ENCODE measurements at places on chromosomes 7 and 10.

DNA sequence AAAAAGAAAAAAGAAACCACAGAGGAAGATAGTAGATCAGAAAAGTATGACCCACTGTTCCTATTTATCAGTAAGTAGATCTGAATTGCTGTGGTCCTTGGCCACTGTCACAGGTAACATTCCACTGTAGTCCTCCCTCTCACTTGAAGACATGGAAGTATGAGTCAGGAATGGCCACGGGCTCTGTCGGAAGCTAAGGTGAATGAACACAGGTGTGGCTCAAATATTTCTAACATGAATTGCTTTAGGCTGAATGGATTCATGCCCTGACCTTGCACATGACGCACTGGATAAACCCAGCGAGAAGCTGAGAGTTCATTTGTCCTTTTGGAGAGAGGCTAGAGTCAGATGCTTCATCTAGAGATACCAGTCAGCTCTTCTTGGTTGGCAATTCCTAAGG is 224.5 kb upstream of the SP8 start:
- no peak for DNase-seq

DNA sequence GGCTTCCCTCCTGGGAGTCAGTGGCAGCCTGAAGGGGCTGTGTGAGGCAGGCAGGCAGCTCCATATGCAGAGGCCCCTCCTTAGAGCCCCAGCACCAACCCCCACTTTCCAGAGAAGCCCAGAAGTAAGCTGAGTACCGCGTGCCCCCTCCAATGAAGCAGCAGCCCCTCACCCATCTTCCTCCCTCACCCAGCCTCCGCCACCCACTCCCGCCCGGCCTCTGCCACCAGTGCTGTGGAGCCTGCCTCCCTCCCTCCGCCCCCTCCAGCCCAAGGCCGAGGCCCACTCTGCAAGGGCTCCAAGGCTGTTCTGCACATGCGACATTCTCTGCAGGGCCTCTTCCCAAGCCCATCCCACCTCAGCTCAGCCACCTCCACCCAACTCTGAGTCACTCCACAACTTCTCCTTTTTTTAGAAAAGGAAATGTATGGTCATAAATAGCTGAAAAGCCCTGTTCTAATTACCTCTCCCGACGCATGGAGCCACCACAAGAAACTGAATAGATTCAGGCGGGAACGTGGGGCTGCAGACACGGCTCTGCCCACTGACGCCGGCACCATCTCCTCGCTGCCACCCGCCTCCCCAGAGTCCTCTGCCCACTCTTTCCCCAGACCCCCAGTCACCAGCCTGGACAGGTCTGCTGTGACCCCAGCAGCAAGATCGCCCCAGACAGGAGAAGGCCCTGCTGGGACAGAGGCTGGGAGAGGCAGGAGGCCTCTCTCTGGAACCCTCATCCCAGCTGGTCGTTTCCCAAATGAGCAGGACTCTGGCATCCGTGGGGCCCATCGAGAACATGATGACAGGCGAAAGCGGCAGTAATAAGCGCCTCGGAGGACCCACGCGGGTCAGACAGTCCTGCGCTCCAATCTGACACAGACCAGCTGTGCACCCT is 213.9 kb downstream of the MAD1L1 start:
- DNase-seq, result peak; percentile 71

DNA sequence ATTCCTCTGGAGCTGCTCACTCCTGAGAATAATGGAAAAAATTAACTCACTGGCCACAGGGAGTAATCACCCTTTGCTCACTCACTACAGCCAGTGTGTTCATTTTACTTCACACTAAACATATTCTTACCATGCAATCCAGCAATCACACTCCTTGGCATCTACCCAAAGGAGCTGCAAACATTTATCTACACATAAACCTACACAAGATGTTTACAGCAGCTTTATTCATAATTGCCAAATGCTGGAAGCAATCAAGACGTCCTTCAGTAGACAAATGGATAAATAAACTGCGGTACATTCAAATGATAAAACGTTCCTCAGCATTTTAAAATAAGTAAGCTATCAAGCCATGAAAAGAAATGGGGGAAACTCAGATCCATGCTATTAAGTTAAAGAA is 34.2 kb upstream of the POM121L12 start:
- no peak for DNase-seq

- peak; percentile 85 for DNase-seq
These were observed 560.5 kb downstream of the PARD3 start for GRCh38 chr10:34254596-34254995.

DNA sequence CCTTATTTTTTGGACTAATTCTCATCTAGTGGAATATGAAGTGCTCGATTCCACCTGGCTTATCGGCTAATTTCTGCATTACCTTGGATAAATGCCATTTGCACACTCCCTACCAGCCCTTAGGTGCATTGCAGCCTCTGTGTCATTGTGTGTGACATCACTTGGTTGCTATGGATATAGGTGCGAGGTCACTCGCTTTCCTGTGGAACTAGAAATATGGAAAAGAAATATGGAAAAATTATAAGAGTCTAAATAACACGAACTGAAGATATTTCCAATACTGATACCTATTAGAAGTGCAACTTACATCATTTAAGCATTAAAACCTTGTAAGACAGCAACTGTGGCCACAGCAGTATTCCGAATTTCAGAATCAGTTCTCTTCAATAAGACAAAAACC is 2.0 kb downstream of the YWHAG start:
- no peak for DNase-seq

DNA sequence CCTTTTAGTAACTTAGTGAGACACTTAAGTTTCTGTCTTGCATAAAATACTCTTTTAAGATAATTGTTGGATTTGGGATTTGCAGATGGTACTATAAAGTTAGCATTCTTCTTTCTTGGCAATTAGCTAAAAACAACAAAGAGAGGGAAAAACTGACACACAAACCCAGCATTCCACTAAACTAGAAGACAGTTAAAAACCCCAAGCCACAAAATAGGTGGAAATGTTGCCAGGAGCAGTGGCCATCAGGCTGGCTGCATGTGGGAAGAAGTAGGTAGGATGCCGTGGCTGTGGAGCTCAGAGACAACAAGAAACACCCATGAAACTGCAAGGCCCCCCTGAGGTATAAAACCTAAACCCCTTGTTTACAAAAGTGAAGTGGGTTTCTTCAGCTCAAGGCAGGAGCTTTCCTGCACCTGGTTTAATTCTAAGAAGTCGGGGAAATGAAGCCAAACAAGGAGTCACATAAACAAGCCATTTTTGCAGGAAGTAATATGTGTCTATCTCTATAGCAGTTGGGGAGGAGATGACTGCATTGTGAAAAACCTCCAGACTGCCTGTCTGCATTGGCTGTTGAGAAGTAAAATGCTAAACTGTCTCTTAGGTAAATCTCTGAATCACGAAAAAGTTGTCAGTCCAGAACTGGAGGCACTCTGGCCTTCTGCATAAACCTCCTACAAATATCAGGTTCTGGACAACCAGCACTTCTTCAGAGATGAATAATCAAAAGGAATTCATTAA is 9.5 kb downstream of the RAB18 start:
- peak; percentile 43 for DNase-seq

GRCh38 chr7:1176891-1177373 is 16.9 kb upstream of the ZFAND2A start:
- peak; percentile 64 for DNase-seq

DNA sequence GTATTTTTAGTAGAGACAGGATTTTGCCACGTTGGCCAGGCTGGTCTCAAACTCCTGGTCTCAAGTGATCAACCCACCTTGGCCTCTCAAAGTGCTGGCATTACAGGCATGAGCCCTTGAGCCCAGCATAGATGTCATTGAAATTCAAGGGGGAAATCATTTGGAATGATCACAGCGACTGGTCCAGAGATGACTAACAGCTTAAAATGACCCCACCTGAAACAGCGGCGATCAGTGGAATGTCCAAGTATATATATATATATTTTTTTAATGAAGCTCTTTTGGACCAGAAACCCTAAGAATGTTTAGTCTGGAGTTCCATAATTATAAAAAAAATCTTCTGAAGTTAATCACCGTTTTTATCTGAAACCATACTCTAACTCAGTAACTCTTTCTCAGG is 12.5 kb upstream of the AKR1E2 start:
- no peak for DNase-seq

DNA sequence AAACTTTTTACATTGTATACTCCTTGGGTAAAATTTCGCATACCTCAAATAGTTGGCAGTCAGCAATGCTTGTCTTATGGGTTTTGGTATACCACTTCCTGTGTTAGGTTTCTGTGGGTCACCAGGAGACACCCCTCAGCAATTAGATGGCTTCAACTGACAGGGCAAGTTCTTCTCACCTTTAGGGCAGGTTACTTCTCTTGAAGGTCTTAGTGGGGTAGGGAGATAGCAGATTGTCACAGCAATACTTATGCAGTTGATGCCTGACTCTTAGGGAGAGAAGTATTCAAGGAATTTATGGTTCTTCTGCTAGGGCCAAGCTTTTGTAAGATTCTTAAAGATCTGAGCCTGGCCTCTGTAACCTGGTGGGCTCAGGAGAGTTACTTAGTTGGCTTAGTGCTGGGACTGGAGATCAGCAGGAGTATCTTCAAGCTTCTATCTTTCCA is 42.9 kb downstream of the MKLN1 start:
- peak; percentile 41 for DNase-seq

DNA sequence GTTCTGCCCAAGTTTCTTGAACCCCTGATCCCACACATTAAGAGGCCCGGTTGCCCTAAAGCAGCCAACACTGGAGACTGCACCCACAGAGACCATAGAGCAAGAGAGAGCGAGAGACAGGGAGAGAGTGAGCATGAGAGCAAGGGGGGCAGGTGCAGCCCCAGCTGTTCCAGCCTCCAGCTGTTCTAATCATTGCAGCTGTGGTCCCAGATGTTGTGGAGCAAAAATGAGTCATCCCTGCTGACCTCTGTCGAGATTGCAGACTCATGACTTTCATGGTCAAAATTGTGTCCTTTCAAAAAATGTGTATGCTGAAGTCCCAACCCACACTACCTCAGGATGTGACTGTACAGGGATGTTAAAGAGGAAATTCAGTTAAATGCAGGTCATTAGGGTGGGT is 143.9 kb upstream of the FRMD4A start:
- DNase-seq, result peak; percentile 47

DNA sequence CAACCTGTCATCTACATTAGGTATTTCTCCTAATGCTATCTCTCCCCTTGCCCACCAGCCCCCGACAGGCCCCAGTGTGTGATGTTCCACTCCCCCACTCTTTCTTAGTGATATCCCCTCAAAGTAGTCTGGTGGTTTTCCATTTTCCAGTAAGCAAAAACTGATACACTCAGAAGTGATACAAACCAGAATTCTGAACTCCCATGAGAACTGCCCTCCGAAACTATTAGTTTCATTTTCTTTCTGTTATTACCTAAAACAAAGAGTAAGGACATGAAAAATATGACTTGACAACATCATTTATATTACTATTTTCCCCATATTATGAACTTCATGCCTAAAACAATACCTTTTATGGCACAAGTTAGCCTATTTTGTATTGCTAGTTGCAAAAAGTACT is 175.0 kb downstream of the OTUD1 start:
- DNase-seq, result no peak

DNA sequence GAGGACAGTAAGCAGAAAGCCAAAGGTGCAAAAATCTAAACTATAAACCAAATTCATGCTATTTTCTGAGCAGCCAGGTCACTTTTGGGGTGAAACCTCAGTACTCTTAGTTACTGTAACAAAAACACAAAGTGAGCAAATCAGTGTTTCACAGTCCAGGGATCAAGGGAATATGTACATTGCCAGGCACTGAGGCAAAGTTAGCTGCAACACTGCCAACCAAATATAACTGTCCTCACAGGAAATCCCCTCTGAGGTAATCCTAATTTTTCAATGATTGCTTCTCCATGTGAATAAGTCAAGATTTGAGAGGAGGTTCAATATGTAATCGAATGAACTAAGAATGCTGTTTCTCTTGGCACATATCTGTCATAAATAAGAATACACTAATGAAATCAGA is 229.7 kb downstream of the TSPAN12 start:
- no peak for DNase-seq

GRCh38 chr10:130531312-130531711 is 395.1 kb downstream of the GLRX3 start:
- DNase-seq, result no peak

GRCh38 chr7:42445691-42446090 is 208.7 kb upstream of the GLI3 start:
- DNase-seq, result no peak

DNA sequence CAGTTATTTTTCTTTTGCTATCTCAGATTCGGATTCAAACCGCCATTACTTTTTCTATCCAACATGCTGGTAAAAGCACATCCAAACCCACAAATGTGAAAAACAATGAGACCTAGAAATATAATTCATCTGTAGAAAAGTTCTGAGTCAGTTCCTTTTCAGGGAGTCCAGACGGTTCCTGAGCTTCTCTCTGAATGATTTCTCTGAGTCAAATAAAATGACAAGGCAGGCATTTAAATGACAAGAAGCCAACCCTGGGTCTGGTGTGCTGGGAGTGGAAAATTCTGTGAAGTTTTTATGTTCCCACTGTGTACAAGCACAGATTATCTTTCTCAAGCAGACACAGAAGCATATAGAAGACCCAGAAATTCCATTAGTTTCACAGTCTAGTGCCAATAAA is 96.3 kb upstream of the ANKRD1 start:
- no peak for DNase-seq

DNA sequence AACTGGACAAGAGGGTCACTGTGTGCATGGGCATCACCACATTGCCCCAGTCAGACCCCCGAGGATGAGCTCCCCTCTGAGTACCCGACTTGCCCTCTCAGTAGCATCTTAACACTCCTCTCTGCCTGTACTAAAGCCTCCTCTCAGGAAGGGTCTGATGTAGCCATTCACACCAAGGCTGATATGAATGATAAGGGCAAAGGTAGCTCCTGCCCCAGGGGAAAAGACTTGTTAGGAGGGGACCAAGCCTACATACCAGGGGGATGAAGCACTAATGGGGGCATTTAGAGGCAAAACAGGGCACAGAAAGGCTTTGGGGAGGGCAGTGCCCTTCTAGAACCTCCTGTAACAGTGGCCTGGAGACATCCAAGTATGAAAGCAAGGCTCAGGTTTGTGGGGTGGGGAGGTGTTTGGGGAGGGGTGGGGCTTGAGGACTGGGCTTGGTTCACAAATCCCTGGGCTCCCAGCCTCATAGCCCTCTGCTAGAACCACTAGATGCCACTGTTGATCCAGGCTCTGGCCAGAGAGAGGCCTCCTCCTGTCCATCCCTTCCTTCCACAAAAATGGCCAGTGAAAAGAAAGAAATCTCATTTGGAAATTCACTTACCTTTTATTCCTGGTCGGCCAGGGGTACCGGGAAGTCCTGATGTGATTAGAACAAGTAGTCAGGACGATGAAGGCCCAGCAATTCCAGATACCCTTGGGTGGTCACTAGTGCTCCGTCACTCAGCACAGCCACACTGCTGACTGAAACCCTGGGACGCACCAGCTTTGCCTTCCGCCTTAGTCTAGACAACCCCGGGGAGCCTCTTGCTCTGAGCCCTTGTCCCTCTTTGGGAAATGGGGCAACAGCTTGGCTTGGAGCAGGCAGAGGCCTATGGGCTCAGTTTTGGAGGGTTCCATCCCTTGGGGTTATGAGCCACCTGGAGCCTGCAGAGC is 40.3 kb downstream of the COL17A1 start:
- peak; percentile 73 for DNase-seq

GRCh38 chr10:73253225-73253555 is 746 bp upstream of the MRPS16 start:
- DNase-seq, result no peak
